ENCODE measurements at places on chromosomes 5 and 9.

DNA sequence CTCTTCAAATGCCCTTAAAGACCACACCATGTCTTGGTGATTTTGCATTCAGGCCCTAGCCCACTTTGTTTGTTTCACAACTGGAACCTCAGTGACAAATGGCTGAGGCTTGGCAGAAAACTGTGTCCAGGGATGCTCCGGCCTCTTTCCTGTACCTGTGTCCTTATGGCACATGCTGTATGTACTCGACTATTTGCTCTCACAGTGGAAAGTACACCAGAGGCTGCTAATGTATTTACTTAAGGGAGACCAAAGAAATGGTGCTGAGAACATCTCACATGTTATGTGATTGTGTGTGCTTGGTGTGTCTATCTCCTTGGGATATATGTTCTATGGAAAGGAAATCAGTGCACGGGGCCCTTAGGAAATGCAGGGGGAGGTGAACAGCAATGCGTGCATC is 263.3 kb downstream of the GADD45G start:
- no peak for DNase-seq

GRCh38 chr9:87620731-87621322 is 105.1 kb upstream of the CTSL start:
- no peak for DNase-seq

- DNase-seq: no peak
These were observed 27.9 kb downstream of the LYRM7 start for GRCh38 chr5:131198625-131199024.

- peak; percentile 18 for DNase-seq
These were observed 1.4 kb downstream of the MLLT3 start for GRCh38 chr9:20620650-20621470.

- no peak for DNase-seq
These were observed 137.6 kb downstream of the CRB2 start for GRCh38 chr9:123493627-123494026.

DNA sequence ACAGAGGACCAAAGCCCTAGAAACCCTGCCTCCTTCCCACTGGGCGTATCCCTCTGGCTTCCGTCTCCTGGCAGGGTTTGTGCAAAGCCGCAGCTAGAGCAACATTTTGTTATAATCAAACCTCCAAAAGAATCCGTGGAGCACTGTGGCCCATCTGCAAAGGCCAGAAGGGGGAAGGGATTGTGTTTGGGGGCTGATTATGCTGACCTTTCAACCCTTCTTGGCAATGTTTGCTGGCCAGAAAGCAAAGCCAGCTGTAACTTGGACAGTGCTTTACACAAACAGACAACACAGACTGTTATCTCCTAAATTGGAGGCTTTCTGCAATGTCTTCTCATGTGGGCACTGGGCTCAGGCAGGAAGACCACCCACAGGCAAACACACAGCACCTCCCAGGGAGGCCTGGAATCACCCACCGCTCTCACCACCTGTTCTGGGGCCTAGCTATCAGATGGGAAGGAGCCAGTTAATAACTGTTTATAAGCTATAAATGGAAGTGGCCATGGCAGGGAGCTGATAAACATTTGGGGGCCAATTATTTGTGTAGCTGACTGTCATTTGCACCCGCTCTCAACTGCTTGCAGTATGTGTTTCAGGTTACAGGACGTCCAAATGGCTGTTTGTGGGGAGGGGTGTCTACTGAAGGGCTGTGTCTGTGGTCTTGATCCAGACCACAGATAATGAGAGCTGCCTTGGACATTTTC is 121.6 kb upstream of the ERCC6L2 start:
- DNase-seq: no peak

GRCh38 chr9:81427870-81428269 is 261.5 kb downstream of the TLE1 start:
- no peak for DNase-seq

All from stimulated activated CD8-positive, alpha-beta memory T cell treated with anti-CD3 and anti-CD28 coated beads, Interleukin-4, amount 100 ng/mL, for 1 hour (primary cell).